ENCODE measurements at places on chromosomes 12 and 14. TPM values are rescaled to one million over a fixed set of nuclear protein-coding genes. Genes with fewer than 3 reads are reported as not detected.
A peak's percentile ranks its signal among the peaks of the same experiment; 100 is the strongest.

Gene KLRD1
- total RNA-seq = 0.20 TPM

DNA sequence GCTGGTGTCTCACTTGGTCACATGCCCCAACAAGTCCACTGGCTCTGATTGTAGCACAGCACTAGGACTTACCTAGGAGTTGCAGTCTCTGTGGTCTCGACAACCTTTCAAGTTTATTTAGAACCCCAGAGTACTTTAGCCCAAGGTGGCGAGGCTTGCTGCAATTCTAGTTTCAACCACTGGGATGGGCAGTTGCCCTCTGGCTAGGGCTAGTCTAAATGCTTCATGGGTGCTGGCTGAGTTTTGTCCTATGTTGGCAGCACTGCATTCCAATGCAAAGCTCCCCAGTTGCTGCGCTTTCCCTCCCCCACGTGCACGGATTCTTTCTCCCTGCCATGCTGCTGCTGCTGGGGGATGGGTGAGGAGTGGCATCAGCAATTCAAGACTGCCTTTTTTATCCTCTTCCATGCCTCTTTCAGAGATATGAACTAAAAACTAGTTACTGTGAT lies 207.9 kb downstream of the SYNE2 start:
- DNase-seq = no peak

DNA sequence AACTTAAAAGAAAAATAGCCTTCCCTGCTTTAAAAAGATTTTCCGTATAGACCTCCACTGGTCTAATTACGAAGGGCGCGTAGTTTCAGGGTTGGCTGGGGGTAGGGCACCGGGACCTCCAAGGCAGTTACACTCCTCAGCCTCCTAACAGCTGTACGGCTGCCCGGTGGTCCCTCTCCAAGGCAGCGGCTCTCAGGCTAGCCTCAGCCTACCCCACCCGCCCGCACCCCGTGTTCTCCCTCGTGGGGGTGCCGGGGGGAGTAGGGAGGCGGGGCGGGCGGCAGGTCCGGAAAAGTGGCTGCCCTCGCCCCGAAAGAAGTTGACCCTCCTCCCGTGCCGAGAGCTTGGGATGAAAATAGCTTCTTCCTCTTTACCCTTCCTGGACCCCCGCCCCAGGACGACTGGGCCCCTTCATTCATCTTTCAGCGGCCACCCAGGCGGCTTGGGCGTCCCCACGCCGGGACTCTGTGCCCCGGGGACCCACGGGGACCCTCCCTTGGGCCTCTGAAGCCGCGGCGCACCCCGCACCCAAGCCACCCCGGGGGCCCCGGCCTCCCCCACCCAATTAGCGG lies 991 bp upstream of the RCOR1 start:
- no peak for DNase-seq

DNA sequence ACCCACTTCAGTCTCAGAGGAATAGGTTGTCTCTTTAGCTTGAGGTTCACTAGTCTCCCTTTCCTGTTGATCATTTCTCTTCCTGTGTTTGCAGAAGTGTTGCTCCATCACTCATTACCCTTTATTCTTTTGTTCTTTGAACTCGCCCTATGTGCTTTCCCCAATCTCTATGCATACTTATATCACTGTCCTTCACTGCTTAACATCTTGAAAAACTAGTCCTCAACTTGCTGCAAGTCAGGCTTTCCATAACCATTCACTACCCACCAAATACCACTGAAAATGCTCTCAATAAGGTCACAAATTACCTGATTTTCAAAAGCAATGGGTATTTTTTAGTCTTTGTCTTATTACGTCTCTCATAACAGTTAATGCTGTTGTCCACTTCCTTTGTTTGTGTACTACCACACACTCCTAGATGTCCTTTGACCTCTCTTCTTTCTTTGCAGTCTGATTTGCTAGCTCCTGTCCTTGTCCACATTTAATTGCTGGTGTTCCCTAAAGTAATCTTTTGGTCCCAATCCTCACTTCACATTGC lies 80.8 kb downstream of the RIC8B start:
- DNase-seq = no peak

DNA sequence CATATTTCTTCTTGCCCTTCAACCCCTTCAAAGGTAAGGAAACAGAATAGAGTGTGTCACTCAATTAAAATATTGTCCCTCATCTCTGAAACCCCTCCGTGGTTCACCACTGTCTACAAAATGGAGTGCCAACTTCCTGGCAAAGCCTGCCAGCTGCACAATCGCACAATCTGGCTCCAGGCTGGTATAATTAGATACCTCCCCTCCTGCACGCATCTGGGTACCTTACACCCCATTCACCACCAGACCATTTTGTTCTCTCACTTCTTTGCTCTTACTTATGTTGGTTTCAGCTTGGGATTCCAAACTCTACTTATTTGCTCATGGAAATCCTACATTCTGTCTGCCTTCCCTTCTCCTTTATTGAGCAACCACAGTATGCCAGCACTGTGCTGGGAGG lies 314.9 kb downstream of the NUAK1 start:
- DNase-seq = no peak

Gene PRICKLE1
- 36.7 TPM for total RNA-seq

DNA sequence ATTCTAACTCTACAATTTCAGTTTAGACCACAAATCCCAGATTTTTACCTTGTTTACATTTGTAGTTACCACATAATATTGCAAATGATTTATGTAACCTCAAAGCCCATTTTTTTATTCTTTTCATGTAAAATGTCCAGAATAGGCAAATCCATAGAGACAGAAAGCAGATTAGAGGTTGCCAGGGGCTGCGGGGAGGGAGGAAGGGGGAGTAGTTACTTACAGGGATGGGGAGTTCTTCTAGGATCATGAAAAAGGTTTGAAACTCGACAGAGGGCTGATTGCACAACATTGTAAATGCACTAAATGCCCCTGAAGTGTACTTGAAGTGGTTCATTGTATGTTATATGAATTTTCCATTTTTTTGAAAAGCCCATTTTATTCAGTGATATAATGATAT lies 66.5 kb downstream of the PPP2R5C start:
- no peak for DNase-seq

Gene BCAT1
- total RNA-seq = 241 TPM

- peak; percentile 88 for DNase-seq
Observed at GRCh38 chr12:95858451-95859343, at the start of gene SNRPF. Gene SNRPF, plus strand, starts transcription at chr12:95858952. Its CDS starts 122 bp downstream, at chr12:95859074.

- DNase-seq = no peak
Observed at GRCh38 chr12:110936367-110937103, 16.2 kb upstream of the MYL2 start.

GRCh38 chr12:124230789-124231188 lies 64.1 kb upstream of the RFLNA start:
- no peak for DNase-seq

Gene AVPR1A
- not detected for total RNA-seq

GRCh38 chr12:94173660-94174265 lies 25.4 kb downstream of the PLXNC1 start:
- no peak for DNase-seq

DNA sequence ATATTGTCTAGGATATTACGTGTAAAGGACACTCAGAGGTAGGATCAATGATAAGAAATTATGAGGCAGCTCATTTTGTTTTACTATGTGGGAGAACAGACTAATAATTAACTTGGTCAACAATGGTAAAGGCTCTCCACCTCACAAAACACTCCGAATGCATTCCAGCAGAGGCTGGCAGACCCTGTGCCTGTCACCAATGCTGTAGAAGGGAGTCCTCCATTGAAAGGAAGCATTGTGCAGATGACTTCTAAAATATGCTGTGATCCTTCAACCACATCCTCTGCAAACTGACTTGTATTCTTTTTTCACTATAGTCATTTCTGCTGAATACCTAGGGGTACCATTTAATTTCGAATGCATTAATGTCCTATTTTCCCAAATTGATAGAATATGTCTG lies 119.6 kb upstream of the EEA1 start:
- DNase-seq = no peak

- no peak for DNase-seq
Observed at GRCh38 chr14:61577506-61577931, 117.8 kb upstream of the HIF1A start.

- DNase-seq = no peak
Observed at GRCh38 chr12:31323391-31324115, 2.4 kb downstream of the SINHCAF start.

Gene ATG2B
- 18.9 TPM for total RNA-seq

Data from pulmonary artery endothelial cell (primary cell).